GM18507 (cell line): ENCODE measurements at places on chromosomes 7 and 10.

- DNase-seq: no peak
Measured at GRCh38 chr7:55066524-55066923, 47.7 kb downstream of the EGFR start.

DNA sequence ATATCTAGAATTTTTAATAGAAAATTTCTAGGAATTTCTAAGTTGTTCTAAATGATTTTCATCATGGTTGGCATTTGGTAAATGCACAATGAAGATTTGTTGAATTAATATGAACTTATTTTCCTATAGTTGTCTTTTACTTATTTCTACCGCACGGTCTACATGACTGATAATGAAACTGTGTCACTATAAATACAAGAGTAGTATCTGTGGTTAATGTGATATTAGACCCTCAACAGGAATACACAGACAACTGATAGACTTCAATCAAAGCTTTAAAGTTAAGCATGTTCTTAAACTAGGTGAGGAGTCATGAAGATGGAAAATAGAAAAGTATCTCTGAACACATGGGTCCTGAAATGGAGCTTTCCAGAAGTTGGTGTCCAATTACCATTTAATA, 297.9 kb upstream of the ETV1 start:
- no peak for DNase-seq

DNA sequence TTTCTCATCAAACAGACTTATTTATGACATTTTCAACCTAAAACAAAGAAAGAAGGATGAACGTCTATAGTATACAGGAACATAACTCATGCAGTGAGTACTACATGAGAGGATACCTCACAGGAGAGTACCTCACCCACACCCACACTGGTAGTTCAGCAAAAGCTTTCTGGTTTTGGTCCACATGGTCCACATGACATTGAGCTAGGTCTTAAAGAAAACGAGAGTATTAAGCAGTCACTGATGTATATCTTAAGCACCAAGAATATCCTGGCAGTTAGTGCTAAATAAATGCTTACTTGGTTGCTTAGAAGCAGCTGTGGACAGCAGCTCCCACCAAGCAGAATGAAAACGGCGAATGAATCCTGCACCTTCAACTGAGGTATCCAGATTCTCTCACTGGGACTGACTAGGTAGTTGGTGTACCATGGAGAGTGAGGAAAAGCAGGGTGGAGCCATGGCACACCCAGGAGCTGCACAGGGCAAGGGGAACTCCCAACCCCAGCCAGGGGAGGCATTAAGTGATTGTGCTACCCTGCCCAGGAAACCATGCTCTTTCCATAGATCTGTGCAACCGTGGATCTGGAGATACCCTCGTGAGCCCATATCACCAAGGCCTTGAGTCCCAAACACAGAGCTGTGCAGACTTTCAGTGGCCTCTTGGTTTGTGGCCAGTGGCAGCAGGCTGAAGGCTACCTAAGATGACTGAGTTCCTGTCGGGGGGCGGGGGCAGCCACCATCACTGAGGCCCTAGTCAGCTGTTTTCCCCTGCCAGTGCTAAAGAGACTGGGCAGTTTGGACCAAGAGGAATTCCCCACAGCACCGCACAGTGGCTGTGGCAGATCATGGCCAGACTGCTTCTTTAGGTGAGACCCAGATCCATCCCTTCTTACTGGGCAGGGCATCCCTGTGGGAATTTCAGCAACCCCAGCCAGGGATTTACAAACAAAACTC, 143.4 kb downstream of the SGMS1 start:
- no peak for DNase-seq

- no peak for DNase-seq
Measured at GRCh38 chr10:97463363-97464132, 17.6 kb downstream of the ZDHHC16 start.

- no peak for DNase-seq
Measured at GRCh38 chr7:105655067-105655466, 73.8 kb upstream of the EFCAB10 start.

- DNase-seq: no peak
Measured at GRCh38 chr10:87862679-87863052, 667 bp downstream of the KLLN start.

GRCh38 chr10:117425974-117426566, 50.8 kb upstream of the PDZD8 start:
- no peak for DNase-seq

DNA sequence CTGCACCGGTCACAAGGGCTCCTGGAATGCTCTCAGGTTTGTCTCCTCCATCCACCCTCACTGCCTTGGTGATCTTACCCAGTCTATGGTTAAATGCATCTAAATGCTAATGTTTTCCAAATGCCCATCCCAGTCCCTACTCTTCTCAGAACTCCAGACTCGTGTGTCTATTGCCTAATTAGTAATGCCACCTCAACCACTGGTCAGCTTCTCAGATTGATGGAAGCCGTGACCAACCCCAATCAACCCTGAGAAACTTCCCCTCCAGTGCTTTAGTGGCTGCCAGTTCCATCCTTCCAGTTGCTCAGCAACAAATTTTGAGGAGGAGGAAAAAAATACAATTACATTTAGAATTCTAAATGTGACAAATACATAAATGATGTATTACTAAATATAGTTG, 18.6 kb downstream of the NUDCD3 start:
- no peak for DNase-seq

GRCh38 chr7:64562256-64562625, 630 bp downstream of the ZNF680 start:
- no peak for DNase-seq

GRCh38 chr7:55898287-55898686, 11.0 kb downstream of the ZNF713 start:
- no peak for DNase-seq

GRCh38 chr7:47007471-47007870, 574.4 kb downstream of the TNS3 start:
- no peak for DNase-seq

DNA sequence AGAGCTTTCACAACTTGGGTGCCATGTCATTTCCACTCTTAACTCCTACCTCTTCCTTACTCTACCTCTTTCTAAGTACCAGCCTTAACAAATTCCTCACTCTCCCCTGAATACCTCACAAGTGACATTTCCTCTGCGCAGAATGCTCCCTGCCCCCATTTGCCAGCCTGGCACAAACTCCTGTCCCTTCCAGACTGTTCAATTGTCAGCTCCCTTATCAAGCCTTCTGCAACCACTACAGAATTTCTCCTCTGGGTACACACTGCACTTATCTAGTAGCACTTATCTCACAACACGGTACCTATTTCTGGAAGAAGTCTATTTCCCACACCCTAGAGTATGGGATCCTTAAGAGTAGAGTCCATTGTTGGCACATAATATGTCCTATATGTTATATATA, 39.1 kb upstream of the ANAPC16 start:
- no peak for DNase-seq
